ENCODE measurements at places on chromosomes 6 and 20.

GRCh38 chr20:54680872-54681619 lies 205.7 kb downstream of the DOK5 start:
- DNase-seq: no peak

- DNase-seq: no peak
Observed at GRCh38 chr20:17418737-17419136, 112.4 kb downstream of the BFSP1 start.

GRCh38 chr20:45792317-45793118 lies 764 bp downstream of the DNTTIP1 start:
- DNase-seq: no peak

DNA sequence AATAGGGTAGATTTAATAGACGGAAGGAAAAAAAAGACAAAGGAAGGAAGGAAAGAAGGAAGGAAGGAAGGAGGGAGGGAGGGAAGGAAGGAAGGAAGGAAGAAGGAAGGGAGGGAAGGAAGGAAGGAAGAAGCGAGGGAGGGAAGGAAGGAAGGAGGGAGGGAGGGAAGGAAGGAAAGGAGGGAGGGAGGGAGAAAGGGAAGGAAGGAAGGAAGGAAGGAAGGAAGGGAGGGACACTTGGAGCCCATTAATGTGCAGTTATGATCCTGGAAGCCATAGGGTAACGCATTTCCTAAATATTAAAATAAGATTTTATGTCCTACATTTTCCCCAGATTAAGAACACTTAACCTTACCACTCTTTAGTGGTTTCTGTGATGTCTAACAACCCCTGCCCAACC lies 465.7 kb downstream of the ADGRB3 start:
- no peak for DNase-seq

DNA sequence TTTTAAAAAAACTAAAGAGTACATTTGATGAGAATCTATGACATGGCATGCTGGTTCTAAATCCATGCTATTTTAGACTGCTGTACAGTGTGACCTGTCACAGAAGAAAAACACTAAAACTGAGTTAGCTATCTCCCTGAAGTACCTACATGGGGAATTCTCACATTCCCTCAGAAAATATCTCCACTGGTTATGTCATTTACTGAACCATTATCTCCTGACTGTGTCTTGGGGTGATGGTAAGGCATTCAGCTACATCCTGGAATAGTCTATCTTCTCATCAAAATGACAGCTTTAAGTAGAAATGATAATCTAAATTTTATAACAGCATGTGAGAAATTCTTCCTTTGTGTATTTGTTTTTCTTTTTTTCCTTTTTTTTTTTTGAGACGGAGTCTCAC lies 172.1 kb upstream of the HTR1E start:
- DNase-seq: no peak

- no peak for DNase-seq
Observed at GRCh38 chr20:55291261-55291660, 714.1 kb downstream of the CBLN4 start.

DNA sequence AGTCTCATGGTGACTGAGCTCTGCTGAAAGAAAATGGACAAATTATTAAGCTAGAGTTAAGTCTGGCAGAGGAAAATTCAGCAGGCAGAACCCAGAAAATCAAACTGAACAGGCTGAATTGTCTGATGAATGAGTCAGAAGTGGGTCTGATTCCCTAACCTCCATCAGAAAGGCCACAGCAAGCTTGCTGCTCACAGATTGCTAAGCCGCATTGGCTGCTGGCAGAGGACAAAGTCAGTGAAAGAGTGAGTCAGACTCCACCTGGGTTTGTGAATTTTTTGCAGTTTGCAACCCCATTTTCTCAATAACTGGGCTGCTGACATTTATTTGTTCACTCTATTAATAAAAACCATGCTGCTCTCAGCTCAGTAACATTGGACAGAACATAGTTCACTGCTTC lies 191.3 kb downstream of the EPM2A start:
- no peak for DNase-seq

DNA sequence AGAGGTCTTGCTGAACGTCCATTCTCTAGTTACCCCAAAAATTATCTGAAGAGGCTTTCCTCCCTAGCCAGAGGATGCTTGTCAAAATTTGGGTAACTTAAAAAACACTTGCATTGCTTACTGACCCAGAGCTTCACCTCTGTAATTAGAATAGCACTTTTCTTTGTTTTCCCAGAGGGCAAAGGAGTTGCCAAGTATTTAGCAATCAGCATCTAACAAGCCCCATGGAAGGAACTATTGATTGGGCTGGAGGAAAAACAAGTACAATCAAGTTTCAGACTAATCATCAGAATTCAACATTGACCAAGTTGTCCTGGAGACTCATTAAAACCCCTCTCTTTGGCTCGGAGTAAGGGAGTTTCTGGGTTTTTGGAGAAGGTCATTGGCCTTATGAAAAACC lies 226.4 kb downstream of the TBC1D7 start:
- DNase-seq: no peak

DNA sequence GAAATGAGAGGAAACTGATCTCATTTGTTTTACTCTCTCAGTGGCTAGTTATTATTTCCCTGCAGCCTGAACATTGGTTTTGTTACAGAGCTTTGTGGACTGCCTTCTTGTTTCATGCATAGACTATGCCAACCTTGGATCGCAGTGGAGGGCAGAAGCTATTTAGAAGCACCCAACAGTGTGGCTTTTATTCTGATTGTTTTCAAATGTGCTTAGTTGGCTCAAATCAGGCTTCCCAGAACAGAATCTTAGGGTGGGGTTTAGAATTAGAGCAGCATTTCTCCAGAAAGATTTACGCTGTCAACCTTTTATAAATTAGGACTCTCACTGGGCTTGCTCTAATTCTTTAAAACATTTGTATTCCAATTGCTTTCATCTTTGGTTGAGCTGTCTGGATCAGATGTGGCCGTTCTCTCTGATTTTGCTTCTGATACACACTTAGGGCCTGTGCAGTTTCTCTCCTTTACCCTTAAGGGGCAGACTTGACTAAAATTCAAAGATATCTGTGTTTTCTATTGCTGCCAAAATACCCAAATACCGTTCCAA lies 210.3 kb downstream of the BCKDHB start:
- no peak for DNase-seq

- no peak for DNase-seq
Observed at GRCh38 chr20:22805996-22806395, 221.6 kb upstream of the FOXA2 start.

GRCh38 chr6:150167479-150167873 lies 24.6 kb downstream of the PPP1R14C start:
- no peak for DNase-seq

- no peak for DNase-seq
Observed at GRCh38 chr6:28517964-28518363, 2.4 kb upstream of the GPX6 start.

- no peak for DNase-seq
Observed at GRCh38 chr6:110720066-110720465, 95.2 kb downstream of the CDK19 start.

GRCh38 chr6:80325742-80326141 lies 219.3 kb downstream of the BCKDHB start:
- no peak for DNase-seq

DNA sequence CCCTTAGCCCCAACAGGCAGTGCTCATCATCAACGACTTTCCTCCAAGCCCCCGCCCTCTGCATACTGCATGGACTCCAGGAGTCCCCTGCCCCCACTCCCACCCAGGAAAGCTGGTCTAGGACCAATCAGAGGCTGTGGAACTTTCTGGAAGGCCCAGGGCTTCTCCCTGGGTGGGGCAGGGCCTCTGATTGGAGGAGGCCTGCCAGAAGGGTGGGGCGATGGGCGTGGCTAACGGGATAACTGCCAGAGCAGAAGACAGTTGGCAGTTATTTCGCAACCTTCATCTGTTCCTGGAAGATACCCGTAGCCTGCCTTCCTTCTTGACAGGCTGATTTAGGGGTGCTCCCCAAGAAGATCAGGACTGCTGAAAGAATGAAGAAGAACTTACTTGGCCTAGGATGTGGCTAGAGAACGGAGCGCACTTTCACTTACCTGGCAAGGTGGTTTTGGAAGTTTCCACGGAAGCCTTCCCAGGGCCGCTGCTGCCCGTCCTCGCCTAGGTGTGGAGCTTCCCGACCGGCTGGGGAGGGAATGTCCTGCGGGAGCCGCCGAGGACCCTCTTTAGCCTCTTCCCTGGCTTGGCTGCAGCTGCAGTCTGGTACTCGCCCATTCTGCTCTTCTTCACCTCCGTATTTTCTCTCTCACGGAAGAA lies 209.0 kb downstream of the LRFN2 start:
- DNase-seq: no peak

DNA sequence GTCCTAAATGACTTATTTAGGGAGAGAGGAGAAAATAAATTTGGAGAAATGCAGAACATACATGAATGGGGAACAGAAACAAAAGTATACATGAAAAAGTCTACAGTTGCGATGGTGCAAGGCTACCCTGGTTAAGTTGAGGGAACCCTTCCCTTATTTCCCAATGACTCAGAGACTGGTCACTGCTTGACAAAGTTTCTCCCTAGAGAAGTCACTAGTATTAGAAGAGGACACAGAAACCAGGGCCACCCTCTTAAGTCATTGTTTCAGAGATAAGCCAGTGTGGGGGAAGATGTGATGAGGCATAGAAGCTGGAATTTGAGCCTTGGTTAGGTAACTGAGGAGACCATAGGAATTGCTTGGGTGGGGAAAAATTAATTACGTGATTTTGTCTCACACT lies 24.4 kb upstream of the EDN1 start:
- no peak for DNase-seq

- no peak for DNase-seq
Observed at GRCh38 chr6:106146852-106147351, 60.8 kb downstream of the PRDM1 start.

DNA sequence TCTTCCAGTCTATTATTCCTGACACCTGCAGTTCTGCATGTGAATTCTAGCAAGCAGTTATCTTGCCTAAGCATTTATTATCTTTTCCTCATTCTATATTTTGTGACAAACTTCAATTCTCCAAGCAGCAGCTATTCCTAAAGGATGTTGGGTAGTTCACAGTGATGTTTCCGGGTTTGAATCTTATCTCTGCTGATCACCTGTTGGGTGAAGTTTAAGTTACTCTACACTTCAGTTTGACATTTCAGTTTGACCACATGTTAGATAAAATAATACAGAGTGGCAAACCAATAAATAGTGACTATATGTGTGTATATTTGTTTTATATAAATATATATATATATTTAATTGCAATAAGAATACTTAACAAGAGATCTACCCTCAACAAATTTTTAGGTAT lies 168.6 kb downstream of the ADGRG6 start:
- DNase-seq: no peak

DNA sequence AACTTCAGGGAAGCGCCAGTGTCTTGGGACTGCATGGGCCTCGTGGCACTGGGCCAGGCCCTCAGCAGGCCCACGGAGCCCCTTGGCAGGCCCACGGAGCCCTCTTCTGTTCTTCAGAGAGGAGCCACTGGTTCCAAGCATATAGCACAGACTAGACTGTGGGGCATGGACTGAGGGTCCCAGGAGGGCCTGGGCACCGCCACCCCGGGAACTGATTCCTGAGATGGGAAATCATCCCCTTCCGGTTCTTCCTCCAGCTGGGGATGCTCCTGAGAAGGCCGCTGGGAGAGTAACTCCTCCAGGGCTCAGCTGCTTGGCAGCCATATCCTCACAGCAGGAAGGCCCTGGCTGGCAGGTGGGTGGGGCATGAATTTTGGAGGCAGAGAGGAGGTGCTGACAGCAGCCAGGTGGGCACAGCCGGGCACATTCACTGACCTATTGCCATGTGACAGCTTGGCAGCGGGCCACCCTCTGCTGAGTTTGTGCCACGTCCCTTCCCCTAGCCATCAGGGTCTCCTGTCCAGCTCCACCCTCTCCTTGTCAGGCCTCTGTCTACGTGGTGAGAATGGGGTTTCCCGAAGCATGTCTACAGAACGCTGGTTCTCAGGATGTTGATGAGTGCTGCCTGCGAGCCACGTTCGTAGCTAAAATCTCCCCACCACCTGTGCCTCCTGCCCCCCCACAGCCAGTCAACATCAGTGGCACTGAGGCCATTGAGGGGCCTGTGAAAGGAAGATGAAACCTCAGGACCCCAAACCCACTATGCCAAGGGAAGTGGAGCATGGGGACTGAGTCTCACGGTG lies 152.1 kb downstream of the TAF4 start:
- no peak for DNase-seq

GRCh38 chr20:64100946-64101688 lies 6.2 kb downstream of the NPBWR2 start:
- no peak for DNase-seq

GRCh38 chr20:31708736-31709534 lies 13.7 kb downstream of the BCL2L1 start:
- no peak for DNase-seq

DNA sequence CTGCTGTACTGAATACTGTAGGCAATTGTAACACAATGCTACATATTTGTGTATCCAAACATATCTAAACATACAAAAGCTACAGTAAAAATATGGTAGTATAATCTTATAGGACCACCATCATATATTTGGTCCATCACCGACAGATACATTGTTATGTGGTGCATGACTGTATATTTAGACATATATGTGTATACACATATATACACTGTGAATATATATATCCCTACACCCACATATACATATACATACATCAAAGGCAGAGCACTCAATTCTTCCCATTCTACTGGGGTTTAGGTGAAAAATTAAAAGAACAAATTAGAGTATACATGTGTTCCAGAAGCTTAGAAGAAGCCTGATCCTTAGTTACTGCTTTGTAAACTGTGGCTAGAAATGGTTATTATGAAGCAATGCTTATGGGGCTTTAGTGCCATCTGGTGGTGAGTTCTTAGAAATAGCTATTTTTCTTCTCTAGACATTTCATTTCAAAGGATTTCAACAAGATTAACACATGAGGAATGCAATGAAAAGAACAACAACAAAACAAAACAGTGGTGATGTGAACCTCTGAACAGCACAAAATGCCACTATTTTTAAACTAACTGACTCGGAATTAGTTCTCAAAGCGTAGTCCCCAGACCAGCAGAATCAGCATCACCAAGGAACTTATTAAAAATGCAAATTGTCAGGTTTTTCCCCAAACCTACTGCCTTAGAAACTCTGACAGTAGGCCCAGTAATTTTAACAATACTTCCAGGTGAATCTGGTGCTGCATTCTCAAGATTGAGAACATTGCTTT lies 38.0 kb downstream of the PKHD1 start:
- DNase-seq: no peak

DNA sequence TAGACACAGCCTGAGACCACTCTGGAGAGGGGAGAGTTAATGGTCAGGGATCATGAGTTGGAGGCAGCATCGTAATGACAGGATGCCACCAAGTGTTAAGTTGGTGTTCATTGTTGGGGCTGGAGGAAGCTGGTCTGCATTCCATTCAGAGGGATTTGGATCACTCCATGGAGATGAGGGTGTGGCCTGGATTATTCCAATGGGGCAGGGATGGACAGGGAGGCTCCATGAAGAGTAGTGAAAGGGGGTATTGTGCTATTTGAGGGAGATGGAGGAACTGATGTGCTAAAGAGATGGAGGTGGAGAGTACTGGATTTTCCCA lies 1.1 kb downstream of the SAPCD1 start:
- DNase-seq: no peak

All from cortex of kidney (tissue), 1 donor.